Lung (tissue), 17 donors: ENCODE measurements at places on chromosomes 2 and 18. TPM values are rescaled to one million over a fixed set of nuclear protein-coding genes. Genes with fewer than 3 reads are reported as not detected.

Gene ABCA12
- polyA plus RNA-seq = 0.06 TPM

Gene REG1B
- polyA plus RNA-seq = 0.75 TPM

Gene ABCG5
- not detected for polyA plus RNA-seq

GRCh38 chr18:4260107-4260506, 195.0 kb downstream of the DLGAP1 start:
- no peaks in the 10 kb centered on the region for H3K27me3 ChIP-seq
- no peaks in the 10 kb centered on the region for H3K36me3 ChIP-seq
- no peak for DNase-seq
- no peak overlapping the region for H3K27ac ChIP-seq

Gene ZNF521
- polyA plus RNA-seq = 1.5 TPM

DNA sequence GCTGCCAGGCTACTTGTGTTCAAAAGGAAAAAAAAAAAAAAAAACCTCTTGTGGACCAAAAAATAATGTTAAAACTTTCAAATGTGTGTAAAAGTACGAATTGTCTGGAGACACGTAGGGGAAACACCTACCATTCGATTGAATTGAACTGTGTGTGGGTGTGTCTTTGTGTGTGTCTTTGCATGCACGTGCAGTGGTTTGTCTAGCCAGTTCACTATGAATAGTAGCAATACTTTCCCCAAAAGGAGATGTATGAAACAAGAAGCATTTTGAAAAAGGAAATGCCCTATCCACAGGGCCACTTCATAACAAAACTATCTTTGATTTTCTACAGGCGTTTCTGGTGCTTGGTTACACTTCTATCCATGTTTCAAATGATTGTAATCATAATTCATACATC, 186.8 kb downstream of the RPRM start:
- H3K4me3 ChIP-seq = no peak overlapping the region
- no peak for DNase-seq
- H3K27ac ChIP-seq = no peak overlapping the region
- no peaks in the 10 kb centered on the region for H3K4me1 ChIP-seq
- no peaks in the 10 kb centered on the region for H3K36me3 ChIP-seq

Gene TMEM37
- 12.7 TPM for polyA plus RNA-seq

Gene B3GNT7
- polyA plus RNA-seq = 18.9 TPM

DNA sequence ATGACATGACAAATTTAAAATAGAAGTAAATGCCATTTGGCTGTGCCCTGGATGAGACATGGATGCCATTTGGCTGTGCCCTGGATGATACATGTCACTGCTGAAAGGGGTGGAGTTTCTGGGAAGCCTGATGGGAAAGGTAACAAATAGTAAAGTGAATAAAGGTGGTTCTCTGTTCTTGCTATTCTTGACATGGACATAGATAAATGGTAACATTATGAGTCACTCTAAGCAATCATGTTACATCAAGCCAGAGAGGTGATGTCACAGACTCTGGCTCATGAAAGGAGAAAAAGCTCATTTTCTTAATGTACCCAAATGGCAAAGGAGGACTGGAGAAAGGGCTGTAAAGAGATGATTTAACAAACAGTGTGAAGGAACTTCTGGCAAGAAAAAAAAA, 86.4 kb downstream of the EML6 start:
- H3K27me3 ChIP-seq = no peaks in the 10 kb centered on the region
- no peak for DNase-seq
- H3K4me1 ChIP-seq = peaks cover 4% of the 10 kb centered on the region
- H3K4me3 ChIP-seq = no peak overlapping the region
- no peak overlapping the region for H3K27ac ChIP-seq

Gene GKN2
- 429 TPM for polyA plus RNA-seq

Gene LYG1
- 1.2 TPM for polyA plus RNA-seq

GRCh38 chr2:169363560-169364150, 1.3 kb upstream of the LRP2 start:
- no peaks in the 10 kb centered on the region for H3K27me3 ChIP-seq
- DNase-seq = peak; percentile 61
- H3K4me1 ChIP-seq = peaks cover 15% of the 10 kb centered on the region
- H3K27ac ChIP-seq = no peak overlapping the region
- H3K36me3 ChIP-seq = no peaks in the 10 kb centered on the region

Gene L3MBTL4
- 2.8 TPM for polyA plus RNA-seq

GRCh38 chr2:240820607-240821428, 799 bp upstream of the KIF1A start:
- H3K27ac ChIP-seq = no peak overlapping the region
- no peak for DNase-seq
- H3K4me1 ChIP-seq = peaks cover 12% of the 10 kb centered on the region
- no peak overlapping the region for H3K4me3 ChIP-seq
- H3K36me3 ChIP-seq = no peaks in the 10 kb centered on the region

GRCh38 chr2:65299246-65299645, 71.6 kb downstream of the ACTR2 start:
- no peaks in the 10 kb centered on the region for H3K27me3 ChIP-seq
- H3K4me3 ChIP-seq = no peak overlapping the region
- H3K36me3 ChIP-seq = no peaks in the 10 kb centered on the region
- peaks cover 19% of the 10 kb centered on the region for H3K4me1 ChIP-seq

DNA sequence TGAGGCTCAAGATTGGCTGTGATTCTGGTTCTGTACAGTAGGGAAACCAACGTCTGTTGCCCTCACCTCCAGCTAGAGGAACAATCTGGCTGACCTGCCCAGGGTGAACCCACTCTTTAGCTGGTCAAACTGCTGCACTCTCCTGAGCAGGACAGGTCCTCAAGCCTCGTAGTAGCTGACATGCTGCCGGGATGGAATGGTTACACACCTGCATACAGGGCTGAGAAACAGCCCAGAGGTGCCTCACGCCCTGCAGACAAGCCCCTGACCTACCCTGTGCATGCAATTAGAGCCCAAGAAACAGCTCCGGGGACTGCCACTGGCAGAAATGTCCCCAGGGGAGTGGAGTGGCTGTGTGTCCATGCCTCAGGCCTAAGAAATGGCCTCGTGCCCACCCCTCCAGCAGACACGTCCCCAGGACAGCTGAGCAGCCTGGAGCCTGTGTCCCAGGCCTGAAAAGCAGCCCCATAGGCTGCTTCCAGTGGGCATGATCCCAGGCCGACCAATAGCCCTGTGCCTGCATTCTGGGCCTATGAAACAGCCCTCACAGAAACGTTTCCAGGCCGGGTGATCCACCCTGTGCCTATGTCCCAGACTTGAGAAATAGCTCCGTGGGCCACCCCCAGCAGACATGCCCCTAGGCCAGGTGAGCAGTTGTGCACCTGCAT, 25.4 kb downstream of the BOLL start:
- no peaks in the 10 kb centered on the region for H3K4me1 ChIP-seq
- no peak for DNase-seq
- H3K36me3 ChIP-seq = no peaks in the 10 kb centered on the region
- no peak overlapping the region for H3K4me3 ChIP-seq
- no peaks in the 10 kb centered on the region for H3K27me3 ChIP-seq

DNA sequence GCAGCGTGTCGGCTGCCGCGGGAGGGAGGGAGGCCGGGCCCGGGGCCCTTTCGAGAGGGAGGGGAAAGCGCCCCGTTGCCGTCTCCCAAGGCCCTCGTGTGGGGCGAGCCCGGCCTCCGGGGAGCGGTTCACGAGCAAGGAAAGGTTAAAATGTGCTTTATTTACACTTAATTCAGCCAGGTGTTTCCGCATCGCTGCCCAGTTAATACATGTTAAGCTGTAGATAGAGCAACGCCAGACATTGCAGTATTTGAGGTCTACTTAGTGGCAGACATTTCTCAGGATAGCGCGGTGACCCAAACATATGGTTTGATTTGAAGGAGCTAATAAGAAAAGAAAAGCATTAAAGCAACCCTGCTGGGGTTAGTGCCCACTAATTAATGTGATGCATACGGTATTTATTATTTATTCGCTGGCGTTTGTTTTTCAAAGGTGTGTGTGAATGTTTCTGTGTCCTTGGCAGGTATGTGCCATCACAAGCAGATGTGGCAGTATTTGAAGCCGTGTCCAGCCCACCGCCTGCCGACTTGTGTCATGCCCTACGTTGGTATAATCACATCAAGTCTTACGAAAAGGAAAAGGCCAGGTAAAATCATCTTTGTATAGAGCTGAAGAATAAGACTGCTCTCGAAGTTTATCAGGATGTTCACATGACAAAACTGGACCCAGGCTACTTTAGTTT, 571 bp downstream of the EEF1B2 start:
- peaks cover 15% of the 10 kb centered on the region for H3K36me3 ChIP-seq
- H3K4me3 ChIP-seq = peak overlapping the region; percentile 70
- peak overlapping the region; percentile 95 for H3K27ac ChIP-seq
- no peaks in the 10 kb centered on the region for H3K27me3 ChIP-seq
- peaks cover 7% of the 10 kb centered on the region for H3K4me1 ChIP-seq

Gene CACNB4
- polyA plus RNA-seq = 3.0 TPM

DNA sequence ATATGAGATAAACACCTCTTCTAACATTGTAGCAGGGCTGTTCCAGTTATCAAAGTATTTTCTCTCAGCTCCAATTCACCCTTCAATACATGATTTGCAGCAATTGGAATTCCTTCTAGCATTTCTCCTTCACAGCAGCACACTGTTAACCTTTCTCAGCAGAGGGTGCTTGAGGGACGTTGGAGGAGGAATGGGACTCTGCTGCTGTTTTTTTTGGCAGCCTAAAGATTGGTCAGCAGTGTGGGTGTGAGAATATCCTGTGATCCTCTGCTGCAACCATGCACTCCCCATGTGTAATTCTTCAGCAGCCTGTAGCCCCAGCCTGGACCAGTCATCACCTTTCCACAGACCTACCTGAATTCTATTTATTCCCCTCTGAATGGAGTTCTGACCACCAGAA, 1708.9 kb upstream of the CELF4 start:
- H3K36me3 ChIP-seq = no peaks in the 10 kb centered on the region
- no peaks in the 10 kb centered on the region for H3K4me1 ChIP-seq
- no peak overlapping the region for H3K4me3 ChIP-seq
- H3K27me3 ChIP-seq = no peaks in the 10 kb centered on the region
- DNase-seq = no peak

DNA sequence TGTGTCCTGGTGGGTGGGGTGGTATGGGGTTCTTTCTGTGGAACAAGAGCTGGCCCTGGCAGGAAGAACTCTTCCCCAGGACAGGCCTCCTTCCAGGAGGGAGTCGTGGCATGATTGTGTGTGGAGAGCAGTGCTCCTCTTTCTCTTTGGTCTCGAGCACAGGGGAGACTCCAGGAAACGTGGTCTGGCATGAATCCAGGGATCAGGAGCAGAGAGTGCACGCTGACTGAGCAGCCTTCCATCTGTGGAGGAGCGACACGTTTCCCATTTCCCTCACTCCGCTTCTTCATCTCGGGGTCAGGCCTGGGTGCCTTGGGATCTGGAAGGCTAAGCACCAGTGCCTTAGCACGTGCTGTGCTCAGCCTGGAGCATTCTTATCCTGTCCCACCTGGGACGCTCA, 132.0 kb upstream of the HDAC4 start:
- no peaks in the 10 kb centered on the region for H3K36me3 ChIP-seq
- DNase-seq = no peak
- H3K4me3 ChIP-seq = no peak overlapping the region
- no peaks in the 10 kb centered on the region for H3K4me1 ChIP-seq

DNA sequence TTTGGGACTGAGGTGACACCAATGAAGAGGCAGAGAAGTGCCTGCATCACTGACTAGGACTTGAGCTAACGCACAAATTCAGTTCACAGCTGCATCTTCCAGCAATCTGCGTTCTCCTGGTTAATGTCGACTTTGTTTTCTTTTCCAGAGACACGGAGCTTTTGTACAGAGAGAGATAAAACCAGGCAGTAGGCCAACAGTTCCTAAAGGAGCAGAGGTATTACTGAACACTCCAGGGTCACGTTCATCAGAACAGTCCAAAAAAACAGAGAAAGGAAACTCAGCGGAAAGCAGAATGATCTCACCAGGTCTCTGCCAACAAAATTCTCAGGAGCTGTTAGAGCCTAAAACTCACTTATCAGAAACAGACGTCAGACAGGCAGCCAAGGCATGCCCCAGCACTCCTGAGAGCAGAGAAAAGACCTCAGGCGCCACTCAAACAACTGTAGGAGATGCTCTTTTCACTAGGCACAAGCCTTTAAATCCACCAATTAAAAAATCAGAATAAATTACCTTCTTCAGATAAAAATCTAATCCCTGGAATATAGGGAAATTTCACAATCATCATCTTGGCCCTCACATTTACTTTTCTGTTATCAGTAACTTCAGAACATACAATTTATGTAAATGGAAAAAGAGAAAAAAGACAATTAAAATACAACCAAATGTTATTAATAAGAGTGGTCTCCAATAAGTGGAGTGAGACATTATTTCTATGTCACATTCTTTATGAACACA, 95.9 kb upstream of the SPTBN1 start:
- H3K27me3 ChIP-seq = no peaks in the 10 kb centered on the region
- peak overlapping the region; percentile 77 for H3K27ac ChIP-seq
- peak; percentile 94 for DNase-seq
- H3K4me3 ChIP-seq = no peak overlapping the region
- H3K4me1 ChIP-seq = peaks cover 8% of the 10 kb centered on the region

DNA sequence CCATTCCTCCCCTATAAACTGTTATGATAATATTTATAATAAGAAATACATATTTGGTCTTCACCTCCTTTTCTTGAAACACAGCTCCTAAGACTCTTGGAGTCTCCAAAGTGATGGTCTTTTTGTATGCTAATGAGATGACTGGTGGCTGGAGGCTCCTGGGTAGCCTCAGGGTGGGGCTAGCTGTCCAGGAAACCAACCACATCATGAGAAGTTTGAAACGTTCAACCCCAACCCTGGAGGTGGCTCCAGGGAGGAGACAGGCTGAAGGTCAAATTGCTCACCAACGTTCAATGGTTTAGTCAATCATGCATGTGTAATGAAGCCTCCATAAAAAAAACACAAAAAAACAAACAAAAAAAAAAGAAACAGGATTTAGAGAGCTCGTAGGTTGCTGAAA, 298.7 kb upstream of the MGAT5 start:
- no peaks in the 10 kb centered on the region for H3K4me1 ChIP-seq
- no peak overlapping the region for H3K4me3 ChIP-seq
- no peaks in the 10 kb centered on the region for H3K27me3 ChIP-seq
- H3K27ac ChIP-seq = no peak overlapping the region
- DNase-seq = no peak
- H3K36me3 ChIP-seq = no peaks in the 10 kb centered on the region

GRCh38 chr2:227643990-227644551, 22.5 kb upstream of the SCYGR5 start:
- H3K27me3 ChIP-seq = no peaks in the 10 kb centered on the region
- no peaks in the 10 kb centered on the region for H3K4me1 ChIP-seq
- DNase-seq = no peak
- H3K36me3 ChIP-seq = no peaks in the 10 kb centered on the region
- no peak overlapping the region for H3K27ac ChIP-seq

DNA sequence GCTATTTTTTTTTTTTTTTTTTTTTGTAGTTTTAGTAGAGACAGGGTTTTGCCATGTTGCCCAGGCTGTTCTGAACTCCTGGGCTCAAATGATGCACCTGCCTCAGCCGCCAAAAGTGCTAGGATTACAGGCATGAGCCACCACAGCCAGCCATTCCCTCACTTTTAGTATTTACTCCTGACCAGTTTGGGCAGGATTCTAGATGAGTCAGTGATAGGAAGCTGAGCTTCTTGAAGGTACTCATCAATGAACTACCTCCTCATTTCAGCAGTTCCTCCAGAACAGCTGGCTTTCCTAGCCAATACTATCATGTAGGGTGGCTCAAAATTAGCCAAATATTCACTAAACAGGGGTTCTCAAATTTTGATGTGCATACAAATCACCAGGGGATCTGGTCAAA, 57.2 kb downstream of the CYBRD1 start:
- H3K27ac ChIP-seq = no peak overlapping the region
- no peaks in the 10 kb centered on the region for H3K27me3 ChIP-seq
- no peaks in the 10 kb centered on the region for H3K4me1 ChIP-seq

Gene FBXO15
- polyA plus RNA-seq = 2.6 TPM

GRCh38 chr18:58045242-58046092, 1.4 kb downstream of the NEDD4L start:
- H3K36me3 ChIP-seq = no peaks in the 10 kb centered on the region
- H3K27ac ChIP-seq = peak overlapping the region; percentile 83
- H3K4me3 ChIP-seq = peak overlapping the region; percentile 79
- no peaks in the 10 kb centered on the region for H3K4me1 ChIP-seq
- DNase-seq = peak; percentile 82
- no peaks in the 10 kb centered on the region for H3K27me3 ChIP-seq
